ENCODE measurements at places on chromosomes 1 and 21. TPM values are rescaled to one million over a fixed set of nuclear protein-coding genes. Genes with fewer than 3 reads are reported as not detected.
A peak's percentile ranks its signal among the peaks of the same experiment; 100 is the strongest.

TMEM51 gene
- 4.7 TPM for total RNA-seq

GRHL3 gene
- 1.2 TPM for total RNA-seq

PTPRC gene
- 4.4 TPM for total RNA-seq

LCE2C gene
- not detected for total RNA-seq

PADI4 gene
- 0.09 TPM for total RNA-seq

DNA sequence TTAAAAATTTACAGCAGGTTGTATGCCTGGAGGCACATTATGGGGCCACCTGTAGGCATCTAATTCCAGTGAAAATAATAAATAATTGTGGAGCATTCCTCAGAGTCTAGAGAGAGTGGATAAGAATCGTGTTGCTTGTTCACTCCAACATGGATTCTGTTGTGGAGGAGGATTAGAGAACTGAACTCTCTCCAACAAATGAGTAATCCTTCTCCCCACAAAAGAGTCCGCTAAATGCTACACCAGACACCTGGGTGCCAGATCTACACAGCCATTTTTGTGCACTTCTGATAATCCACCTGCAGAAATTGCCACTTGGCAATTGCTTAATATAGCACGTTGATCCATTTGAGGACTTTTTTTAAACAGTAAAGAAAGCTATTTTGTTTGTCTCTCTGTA lies 113.7 kb upstream of the DPYD start:
- no peak for DNase-seq

DNA sequence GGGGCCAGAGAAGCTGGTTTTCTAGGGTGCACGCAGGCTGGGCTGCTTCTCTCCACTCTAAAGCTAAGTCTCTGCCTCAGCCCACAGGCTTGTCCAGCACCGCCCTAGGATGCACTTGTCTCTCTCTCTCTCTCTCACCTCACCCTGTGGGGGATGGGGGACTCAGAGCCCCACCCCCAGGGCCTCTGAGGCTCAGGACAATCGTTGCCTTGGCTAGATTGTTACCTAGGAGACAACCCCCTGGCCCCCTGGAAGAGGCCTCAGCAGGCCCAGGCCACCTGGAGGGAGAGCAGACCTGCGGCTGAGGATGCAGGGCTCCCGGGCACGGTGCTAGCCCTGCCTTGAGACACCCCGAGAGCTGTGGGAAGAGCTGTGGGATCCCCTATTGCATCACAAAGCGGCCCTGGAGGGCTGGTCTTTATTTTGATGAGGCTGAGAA lies at the start of gene ACTRT2:
TSS of gene ACTRT2 (plus strand) at position 235 of the 439 bp plus-strand sequence. CDS start 220 bp downstream, outside the sequence.
- no peak for DNase-seq

- DNase-seq = no peak
These were observed 163.0 kb upstream of the KAZN start for GRCh38 chr1:14435368-14436023.

GRCh38 chr1:33177996-33178540 lies 3.8 kb downstream of the TRIM62 start:
- DNase-seq = no peak

DNA sequence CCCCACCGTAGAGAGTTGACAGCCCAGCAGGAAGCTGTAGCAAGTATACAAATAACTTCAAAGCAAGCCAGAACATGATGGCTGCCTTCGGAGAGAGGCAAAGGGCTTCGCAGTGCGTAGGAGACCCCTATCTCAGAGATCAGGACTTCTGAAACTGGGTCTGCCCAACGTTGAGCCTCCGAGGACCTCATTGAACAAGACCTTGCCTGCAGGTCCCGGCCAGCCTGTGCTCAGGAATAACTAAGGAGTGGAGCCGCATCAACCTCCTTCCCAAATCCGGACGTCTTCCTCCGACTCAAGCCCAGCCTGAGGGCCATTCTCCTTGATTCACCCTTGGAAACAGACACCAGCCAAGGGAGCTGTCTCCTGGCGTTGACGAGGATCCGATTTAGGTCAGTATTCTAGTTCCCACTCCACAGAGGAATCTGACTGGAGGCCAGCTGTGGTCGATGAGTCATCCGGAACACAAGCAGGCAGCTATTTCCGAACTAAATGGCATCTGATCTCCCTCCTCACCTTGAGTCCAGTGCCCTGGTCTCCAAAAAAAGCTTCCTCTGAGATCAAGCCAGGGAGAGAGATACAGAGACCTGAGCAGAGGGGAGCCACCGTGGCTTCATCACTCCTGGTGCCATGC lies 166.5 kb upstream of the COA6 start:
- DNase-seq = no peak

GRCh38 chr1:180101411-180101810 lies 53.3 kb upstream of the QSOX1 start:
- DNase-seq = no peak

- no peak for DNase-seq
These were observed 5.2 kb upstream of the SH2D2A start for GRCh38 chr1:156821801-156822200.

- DNase-seq = no peak
These were observed 23.9 kb downstream of the GNAT2 start for GRCh38 chr1:109595531-109595930.

GRCh38 chr1:154931940-154932487 lies 4.5 kb downstream of the PMVK start:
- DNase-seq = no peak

- DNase-seq = peak; percentile 19
These were observed 275.5 kb upstream of the CACYBP start for GRCh38 chr1:174724219-174724618.

DNA sequence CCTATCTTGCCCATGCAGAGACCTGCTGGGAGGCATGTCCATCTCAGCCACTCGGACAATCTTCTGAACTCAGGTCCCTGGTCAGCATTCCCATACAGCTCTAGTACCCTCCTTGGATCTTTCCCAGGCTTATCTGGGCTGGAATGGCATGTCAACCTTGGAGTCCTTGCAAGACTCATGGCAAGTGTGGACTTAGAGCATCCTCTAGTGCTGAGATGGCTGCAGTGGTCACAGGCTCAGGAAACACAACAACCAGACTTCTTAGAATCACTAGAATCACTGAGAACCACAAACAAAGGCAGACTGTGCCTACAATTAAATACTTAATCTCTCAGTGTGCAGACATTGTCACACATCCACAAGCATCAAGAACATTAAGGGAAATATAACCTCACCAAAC lies 73.1 kb upstream of the TSHB start:
- no peak for DNase-seq
